ENCODE measurements at places on chromosomes 6 and 20.

- DNase-seq = no peak
These were observed 1078.4 kb downstream of the KIF16B start for GRCh38 chr20:15494851-15495250.

GRCh38 chr6:111228094-111228493 lies 140.8 kb downstream of the SLC16A10 start:
- DNase-seq = peak; percentile 33

DNA sequence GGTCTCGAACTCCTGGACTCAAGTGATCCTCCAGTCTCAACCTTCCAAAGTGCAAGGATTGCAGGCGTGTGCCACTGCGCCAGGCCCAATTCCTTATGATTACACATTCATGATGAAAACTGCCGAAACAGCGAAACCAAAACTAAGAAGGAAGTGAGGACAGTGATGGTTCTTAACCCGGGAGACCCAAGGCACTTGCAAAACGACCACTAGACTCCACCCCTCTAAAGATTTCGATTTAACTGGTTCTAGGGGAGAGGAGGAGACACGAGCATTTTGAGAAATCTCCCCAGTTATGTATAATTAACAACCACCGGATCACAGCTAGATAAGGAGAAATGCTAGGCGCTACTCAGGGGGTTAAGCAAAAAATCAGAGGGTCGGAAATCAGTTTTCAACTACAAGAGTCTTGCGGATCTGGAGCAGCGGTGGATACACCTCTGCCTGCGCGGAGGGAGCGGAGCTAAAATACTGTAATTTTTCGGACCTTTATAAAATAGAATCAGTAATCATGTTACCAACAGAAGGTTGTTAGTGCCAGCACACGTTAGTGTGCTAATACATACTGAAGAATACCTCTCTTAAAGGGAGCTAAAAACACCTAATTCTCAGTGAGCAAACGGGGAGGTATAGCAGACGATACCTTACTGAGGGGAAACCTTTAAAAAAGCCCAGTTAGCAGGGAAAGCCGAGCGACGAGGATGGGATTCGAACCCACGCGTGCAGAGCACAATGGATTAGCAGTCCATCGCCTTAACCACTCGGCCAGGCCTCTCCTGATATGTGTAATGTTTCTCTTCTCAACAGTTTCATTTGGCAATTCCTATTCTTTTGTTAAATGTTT lies 60.0 kb upstream of the BTN3A2 start:
- peak; percentile 70 for DNase-seq

DNA sequence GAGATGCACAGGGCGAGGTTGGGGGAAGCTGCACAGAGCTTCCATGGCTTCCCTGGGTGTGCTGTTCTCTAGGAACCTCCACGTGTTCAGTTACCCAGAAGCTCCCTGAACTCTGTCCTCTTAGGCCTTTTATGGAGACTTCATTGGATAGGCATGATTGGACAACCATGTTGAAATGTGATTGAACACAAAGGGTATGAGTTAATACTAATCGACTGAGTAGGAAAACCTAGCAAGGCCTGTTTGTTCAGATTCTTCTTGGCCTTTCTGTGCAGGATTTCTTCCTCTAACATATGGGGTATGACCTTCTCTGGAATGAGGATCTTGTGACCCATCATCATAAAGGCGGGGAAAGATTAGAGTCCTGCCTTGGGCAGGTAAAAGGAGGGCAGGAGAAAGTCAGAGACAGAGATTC lies 70.7 kb upstream of the SMIM29 start:
- DNase-seq = no peak

- no peak for DNase-seq
These were observed 88.6 kb downstream of the ERMARD start for GRCh38 chr6:169839898-169840631.

DNA sequence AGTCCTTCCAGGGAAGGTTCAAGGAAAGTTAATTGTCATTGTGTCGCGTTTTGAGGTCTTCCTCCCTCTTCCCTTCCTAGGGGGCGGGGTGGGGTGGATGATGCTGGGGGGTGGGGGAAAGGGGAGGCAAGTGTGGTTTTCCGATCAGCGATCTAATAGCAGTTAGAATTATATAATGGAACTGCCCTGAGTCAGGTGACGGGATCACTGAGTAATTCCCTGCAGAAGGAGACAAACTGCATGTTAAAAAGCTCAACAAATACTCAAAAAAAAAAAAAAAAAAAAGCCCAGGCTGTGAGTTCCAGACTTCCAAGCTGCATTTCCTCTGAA lies 240.4 kb downstream of the PHACTR1 start:
- no peak for DNase-seq

DNA sequence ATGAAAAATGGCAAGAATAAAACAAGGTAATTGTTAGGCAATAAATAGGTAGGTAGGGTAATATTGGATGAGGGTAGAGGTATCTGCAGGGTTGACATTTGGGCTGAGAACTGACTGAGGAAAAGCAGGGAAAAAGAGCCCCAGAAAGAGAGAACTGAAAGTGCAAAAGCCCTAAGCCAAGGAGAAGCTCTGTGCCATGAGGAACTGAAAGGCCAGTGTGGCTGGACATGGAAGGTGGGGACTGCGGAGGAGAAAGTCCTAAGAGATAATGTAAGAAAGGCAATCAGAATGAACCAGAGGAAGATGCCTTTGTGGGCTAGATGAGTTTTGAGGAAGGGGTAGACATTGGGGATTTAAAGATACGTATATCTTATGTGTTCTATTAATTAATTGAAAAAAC lies 9.9 kb upstream of the HIVEP2 start:
- DNase-seq = no peak

DNA sequence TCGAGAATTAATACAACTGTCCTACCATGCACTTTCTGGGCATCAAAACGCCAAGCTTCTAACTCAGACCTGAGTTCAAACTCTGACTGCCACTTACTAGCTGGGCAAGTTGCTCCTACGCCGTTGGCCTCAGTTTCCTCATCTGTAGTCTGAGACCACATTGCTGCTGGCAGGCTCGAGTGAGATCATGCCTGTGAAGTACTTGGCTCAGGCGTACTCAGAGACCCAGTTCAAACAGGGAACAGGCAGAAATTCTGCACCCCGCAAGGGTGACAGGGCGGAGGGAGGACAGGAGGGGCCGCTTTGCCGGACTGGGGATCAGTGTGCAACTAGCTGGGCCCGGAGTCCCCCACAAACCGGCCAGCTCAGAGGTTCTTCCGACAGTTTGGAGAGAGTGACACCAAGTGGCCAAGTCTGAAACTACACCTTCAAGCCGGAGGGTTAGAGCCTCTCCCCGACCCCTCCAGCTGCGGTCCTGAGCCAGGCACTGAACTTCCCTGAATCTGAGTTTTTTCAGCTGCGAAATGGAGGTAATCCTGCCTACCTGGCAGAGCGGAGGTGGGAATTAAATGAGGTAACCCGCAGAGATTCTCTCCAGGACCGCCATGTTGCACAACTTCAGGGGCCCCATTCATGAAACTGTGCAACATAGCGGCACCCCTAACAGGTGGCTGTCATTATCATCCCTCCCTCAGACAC lies 46.0 kb upstream of the PTPN1 start:
- peak; percentile 56 for DNase-seq

DNA sequence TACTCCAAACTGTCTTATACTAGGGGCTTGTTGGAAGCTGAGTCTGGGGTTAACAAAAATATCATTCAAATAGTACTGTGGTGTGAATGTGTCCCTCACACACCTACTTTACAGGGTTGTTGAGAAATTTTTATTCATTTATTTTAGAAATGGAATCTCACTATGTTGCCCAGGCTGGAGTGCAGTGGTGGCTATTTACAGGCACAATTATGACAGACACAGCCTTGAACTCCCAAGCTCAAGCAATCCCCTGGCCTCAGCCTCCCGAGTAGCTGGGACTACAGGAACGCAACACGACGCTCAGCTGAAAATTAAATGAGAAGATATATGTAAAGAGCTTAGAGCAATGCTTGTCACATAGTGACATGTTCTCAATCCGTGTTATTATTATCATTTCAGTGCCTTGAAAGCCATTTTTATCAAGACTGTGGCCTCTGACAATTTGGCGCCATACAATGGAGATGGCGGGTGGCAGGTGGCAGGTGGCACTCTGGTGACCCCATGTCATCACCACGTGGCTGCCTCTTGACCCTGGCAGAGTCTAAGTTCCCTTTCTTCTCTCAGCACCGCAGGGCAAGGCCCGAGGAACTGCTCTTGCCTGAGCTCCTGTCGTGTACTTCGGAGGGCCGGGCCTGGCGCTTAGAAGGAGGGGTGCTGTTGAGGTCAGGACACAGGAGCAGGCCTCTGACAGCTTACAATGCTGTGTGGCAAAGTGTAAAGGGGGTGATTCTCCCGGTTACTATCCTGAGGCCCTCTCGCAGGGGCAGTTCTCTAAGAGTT lies 64.5 kb downstream of the STX11 start:
- DNase-seq = no peak

DNA sequence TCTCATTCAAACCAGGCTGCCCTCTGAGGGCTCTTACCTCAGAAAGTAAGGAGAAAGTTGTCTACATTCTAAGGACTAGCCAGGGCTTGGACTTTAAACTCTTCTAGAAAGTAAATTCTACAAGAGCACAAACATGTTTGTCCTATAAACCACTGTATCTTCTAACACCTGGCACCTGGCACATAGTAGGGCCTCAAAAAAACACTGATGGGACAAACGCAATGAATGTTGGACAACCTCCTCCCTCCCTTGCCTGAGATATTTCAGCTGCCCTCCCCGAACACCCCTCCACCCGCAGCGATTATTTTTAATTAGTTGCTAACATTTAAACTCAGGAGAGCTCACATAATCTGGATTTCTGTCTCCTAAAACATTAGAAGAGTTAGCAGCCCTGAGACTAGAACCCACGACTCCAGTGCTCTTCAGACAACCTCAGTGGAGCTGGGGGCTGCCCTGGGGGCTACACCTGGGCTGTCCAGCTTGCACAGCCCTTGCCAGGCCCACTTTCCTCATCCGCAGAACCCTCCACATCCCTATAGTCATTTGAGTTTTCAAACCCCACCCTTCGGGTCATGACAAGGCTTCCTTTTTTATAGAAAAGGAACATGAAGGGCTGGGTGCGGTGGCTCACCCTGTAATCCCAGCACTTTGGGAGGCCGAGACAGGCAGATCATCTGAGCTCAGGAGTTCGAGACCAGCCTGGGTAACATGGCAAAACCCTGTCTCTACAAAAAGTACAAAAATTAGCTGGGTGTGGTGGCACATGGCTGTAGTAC lies 4.9 kb downstream of the HCK start:
- no peak for DNase-seq

- no peak for DNase-seq
These were observed 5.3 kb upstream of the FILIP1 start for GRCh38 chr6:75498862-75499261.

- peak; percentile 21 for DNase-seq
These were observed 466 bp upstream of the PSMB1 start for GRCh38 chr6:170553534-170554012.

DNA sequence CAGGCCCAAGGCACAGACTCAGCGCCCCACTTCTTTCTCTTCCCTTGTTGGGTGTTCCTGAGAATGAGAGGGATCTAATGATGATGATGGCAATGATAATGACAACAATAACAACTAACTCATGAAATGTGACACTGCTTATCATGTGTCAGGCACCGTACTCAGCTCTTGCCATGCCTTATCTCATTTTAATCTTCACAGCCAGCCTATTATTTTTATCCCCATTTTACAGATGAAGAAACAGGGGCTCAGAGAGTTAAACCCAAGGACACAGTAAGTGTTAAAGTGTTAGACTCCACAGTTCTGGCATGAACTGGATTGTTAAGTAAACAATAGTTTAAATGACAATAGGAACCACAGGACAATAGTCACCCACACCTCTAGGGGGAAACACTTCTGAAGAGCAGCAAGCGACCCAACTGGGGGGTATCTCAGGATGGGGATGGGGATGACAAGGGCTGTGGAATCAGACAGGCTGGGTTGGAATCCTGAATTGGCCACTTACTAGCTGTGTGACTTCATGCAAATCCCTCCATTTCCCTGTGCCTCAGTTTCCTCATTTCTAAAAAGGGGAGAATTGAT lies 12.5 kb downstream of the RSPH9 start:
- no peak for DNase-seq

GRCh38 chr6:95127261-95127660 lies 450.1 kb upstream of the MANEA start:
- no peak for DNase-seq

DNA sequence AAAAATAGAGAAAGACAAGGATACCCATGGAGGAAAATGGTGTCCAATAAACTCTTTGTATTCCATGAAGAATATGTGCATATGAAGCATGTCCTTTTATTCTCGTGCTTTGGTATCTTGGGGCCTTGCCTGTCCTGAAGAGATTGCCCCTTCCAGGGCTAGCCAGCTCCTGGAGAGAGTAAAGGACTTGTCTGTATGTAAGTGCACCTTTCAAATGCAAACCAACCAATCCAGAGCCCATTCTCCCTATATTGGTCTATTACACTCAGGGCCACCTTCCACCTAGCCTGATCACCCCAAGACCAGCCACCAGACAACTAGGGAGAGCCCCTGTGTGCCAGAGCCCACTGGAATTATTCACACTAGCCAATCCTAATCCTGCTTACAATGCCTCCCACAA lies 221.6 kb downstream of the CD83 start:
- no peak for DNase-seq

DNA sequence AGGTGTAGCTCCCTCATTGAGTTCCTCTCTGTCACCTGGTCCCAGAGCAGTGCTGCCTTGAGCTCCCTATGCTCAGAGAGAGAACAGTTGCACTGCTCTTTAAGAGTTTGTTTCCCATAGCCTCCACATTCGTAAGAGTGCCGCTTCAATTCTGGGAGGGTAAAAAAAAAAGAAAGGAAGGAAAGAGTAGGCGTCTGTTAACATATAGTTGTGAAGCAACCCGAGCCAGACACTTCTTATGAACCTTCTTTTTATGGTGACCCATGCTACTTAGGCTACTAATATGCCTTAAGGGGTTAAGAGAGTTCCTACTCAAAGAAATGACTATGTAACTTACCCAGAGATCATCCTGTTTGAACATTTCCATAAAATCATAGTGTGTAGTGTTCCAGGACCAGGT lies 4.3 kb upstream of the ARG1 start:
- no peak for DNase-seq

- DNase-seq = peak; percentile 92
These were observed at the start of gene DST for GRCh38 chr6:56642366-56643261. Gene DST, minus strand, starts transcription at chr6:56642889.

- no peak for DNase-seq
These were observed 606.5 kb downstream of the HACE1 start for GRCh38 chr6:104253236-104253635.

- DNase-seq = peak; percentile 95
These were observed 79.2 kb upstream of the BACH2 start for GRCh38 chr6:90375681-90376439.

DNA sequence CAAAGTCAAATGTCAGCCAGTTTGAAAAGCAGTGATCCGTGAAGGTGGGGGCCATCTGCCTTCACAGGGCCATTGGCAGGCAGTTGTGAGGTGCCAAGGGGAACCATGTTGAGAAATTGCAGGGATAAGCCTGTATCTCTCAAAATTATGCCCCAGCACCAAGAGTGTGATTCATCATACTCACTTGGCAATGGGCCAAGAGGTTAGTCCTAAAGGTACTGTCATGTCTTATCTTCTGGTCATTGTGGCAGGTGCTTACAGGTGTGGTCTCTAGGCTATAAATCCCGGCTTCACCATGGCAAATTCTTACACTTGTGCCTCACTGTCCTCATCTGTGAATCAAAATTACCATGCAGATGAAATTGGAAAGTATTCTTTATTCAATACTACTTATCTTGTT lies 150.7 kb upstream of the LAMP5 start:
- DNase-seq = no peak

- peak; percentile 51 for DNase-seq
These were observed 19.6 kb upstream of the FERMT1 start for GRCh38 chr20:6142348-6142993.

GRCh38 chr6:10248378-10248843 lies 166.5 kb downstream of the TFAP2A start:
- DNase-seq = peak; percentile 55

GRCh38 chr6:118893064-118893806 lies 717 bp upstream of the ASF1A start:
- DNase-seq = peak; percentile 68
